ENCODE measurements at places on chromosomes 5 and 9. TPM values are rescaled to one million over a fixed set of nuclear protein-coding genes. Genes with fewer than 3 reads are reported as not detected.

DNA sequence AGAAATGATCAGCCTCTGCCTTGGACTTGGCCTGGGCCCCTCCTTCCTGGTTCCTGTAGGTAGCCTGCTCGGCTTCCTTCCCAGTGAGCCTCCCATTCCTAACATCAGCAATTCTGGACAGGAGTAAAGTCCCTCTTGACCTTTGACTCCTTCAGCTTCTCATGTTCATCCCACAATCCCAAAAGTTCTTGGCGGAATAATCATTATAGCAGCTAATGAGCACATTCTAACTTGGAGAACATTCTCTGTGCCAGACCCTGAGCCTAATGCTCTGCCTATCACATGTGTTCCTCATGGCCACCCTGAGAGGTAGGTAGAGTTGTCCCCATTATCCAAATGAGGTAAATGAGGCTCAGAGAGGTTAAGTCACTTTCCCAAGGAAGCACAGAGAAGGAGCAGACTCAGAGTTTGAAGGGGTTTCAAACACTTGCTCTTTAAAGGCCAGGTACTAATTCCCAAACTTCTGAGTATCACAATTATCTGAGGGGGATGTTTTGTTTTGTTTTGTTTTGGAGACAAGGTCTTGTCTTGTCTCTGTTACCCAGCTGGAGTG, 21.2 kb downstream of the SWI5 start:
- no peak for DNase-seq

- no peak for DNase-seq
Measured at GRCh38 chr5:103589357-103589756, 26.8 kb upstream of the NUDT12 start.

GRCh38 chr5:6424110-6424659, 24.5 kb upstream of the UBE2QL1 start:
- DNase-seq = no peak

The AJM1 gene
- total RNA-seq = 9.0 TPM

The CA9 gene
- 95.4 TPM for total RNA-seq
